ENCODE measurements at places on chromosomes 1 and 21.

DNA sequence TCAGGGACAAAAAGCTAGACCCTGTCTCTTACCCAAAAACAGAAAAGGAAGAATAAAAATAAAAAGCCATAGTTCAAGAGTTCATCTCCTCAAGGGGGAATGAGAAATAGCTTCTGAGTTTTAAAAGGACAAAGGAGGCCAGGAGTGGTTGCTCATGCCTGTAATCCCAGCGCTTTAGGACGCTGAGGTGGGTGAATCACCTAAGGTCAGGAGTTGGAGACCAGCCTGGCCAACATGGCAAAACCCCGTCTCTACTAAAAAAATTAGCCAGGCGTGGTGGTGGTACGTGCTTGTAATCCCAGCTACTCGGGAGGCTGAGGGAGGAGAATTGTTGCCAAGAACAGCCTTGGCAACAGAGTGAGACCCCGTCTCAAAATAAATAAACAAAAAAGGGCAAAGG lies 38.6 kb upstream of the CPLANE2 start:
- no peak for DNase-seq

- DNase-seq, result no peak
Measured at GRCh38 chr1:230875370-230875769, 7.0 kb upstream of the C1orf198 start.

DNA sequence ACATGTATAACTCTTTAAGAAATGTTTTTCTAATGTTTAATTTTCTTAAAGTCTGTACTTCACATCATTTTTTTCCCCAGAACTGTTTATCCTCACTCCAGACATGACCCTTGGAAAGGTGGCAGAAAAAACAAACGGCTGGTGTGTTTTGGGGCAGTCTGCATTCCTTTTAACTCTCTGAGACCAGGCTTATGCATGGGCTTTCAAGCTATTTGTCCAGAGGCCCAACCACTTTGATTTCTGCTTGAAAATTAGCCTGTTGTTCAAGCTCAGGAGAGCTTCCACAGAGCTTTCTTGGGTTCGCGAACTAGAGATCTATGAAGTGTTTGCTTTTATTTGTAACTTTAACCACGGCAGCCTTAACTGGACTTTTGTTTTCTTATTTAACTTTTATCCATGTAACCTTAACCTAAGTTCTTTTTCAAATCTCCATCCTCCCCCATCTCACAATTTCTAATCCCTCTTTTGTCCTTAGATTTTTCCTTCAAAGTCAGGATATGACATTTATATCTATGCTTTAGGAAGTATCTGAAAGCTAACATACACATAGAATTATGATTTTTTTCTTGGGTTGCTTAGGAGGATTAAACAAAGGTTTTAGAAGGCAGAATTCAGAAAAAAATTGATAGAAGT lies 111.8 kb downstream of the FGGY start:
- DNase-seq, result no peak

- DNase-seq, result no peak
Measured at GRCh38 chr1:226149806-226150205, 36.7 kb downstream of the ACBD3 start.

- no peak for DNase-seq
Measured at GRCh38 chr1:224157316-224157715, 25.7 kb upstream of the DEGS1 start.

DNA sequence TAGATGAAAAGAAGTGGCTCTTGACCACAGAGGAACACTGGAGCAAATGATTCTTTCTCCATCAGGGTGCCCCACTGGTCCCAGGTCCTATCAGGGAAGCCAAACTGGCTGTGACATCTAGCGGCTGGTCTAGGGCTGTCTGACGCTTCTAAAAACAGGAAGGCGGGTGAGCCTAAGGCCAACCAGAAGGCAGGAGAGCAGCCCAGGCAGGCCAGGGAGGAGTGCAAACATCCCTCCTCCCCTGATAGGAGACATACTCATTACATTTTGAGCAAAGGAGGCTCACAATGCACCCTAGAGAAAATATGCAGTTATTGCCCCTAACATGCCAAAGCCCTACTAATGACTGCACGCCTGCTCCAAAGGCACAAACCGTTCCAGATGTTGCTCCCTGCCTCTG lies 10.4 kb upstream of the FOXE3 start:
- DNase-seq, result no peak

DNA sequence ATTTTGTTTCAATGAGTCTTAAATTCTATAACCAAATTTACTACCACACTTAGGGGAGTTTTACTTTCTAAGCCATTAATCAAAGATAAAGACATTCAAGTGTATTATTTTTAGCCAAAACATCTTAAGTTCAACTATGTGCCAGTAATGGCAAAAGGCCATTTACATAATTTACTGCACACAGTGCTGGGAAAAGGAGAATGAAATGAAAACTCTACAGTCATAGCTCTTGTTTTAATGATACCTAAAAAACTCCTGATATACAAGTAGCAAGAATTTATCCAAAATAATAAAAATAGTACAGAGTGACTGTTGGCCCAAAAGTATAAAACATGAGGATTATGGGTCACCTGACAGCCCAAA lies 42.4 kb upstream of the C1orf198 start:
- no peak for DNase-seq

DNA sequence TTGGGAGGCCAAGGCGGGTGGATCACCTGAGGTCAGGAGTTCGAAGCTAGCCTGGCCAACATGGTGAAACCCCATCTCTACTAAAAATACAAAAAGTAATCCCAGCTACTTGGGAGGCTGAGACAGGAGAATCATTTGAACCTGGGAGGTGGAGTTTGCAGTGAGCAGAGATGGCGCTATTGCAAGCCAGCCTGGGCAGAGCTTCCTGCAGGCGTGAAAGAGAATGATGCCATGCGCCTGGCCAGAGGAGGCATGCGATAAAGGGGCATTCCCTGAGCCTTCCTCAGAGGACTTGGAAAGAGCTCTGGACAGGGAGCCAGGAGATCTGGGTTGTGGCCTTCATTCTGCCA lies 3.2 kb downstream of the E2F2 start:
- no peak for DNase-seq

GRCh38 chr1:170993151-170993550 lies 57.8 kb downstream of the MROH9 start:
- DNase-seq, result no peak

- DNase-seq, result no peak
Measured at GRCh38 chr1:5994713-5995621, 2.7 kb upstream of the NPHP4 start.

DNA sequence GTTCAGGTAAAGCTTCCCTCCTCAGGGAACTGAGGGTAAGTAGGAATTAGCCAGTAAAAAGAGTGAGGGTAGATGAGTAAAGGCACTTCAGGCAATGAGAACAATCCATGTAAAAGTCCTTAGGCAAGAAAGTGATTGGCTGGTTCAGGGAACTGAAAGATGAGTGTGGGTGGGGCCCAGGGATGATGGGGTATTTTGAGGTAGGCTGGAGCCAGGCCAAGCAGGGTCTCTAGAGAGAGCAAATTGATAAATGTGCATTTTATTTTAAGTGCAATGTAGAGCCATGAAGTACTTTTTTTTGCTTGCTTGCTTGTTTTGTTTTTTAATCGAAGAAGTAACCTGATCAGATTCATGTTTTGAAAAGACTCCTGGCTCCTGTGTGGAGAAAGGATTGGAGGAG lies 26.5 kb downstream of the OSBPL9 start:
- no peak for DNase-seq

GRCh38 chr1:234942879-234943506 lies 185.6 kb downstream of the TOMM20 start:
- no peak for DNase-seq

GRCh38 chr1:46667782-46668760 lies at the start of gene ATPAF1:
ATPAF1 (minus strand) TSS chr1:46668364; CDS start chr1:46668322, 42 bp downstream.
- DNase-seq, result peak; percentile 65

DNA sequence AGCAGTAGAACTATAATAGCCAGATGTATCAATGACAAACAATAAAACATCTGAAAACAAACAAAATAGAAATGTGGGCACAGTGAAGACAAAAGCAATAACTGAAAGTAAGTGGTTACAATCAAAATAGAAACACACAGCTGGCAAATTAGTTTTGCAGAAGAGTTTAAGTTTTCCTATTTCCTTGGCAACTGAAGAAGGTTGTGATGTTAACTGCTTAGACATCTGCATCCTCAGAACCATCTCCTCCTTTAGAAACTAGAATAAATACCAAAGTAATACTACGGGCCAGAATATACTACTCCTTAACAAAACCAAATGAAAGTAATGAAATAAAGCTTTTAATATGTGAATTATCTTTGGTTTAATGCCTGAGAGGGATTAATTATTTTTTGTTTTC lies 605.5 kb downstream of the LTN1 start:
- no peak for DNase-seq

- DNase-seq, result peak; percentile 23
Measured at GRCh38 chr1:197526736-197527371, 248.4 kb downstream of the DENND1B start.

DNA sequence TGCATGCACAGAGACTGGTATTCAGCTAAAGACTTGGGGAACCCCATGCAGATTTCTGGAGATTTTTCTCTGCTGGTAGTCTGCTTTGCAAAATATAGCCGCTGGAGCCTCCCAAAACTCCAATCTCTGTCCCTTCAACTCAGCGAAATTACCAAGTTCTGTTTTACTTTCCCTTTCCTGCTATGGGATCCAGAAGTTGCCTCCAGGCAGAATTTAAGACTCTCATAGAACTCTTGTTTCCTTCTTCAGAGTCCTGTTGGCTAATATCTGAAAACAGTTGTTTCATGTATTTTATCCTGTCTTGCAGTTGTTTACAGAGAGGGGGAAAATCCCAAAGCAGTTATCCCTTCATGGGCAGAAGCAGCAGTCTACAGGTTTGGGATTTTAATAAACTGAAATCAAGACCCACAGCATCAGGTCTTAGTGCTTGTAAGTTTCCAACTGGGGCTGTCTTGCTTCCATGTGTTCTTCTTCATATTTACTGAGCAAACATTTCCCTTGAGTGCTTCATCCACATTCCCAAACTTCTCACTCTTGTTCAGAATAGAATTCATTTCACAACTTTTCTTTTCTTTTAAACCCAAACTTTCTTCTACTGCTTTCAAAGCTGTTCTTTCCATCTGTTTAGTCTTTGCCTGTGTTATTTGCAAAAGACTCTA lies 221.3 kb upstream of the DMRTA2 start:
- no peak for DNase-seq

GRCh38 chr1:185319139-185319475 lies 2.1 kb upstream of the IVNS1ABP start:
- DNase-seq, result no peak

DNA sequence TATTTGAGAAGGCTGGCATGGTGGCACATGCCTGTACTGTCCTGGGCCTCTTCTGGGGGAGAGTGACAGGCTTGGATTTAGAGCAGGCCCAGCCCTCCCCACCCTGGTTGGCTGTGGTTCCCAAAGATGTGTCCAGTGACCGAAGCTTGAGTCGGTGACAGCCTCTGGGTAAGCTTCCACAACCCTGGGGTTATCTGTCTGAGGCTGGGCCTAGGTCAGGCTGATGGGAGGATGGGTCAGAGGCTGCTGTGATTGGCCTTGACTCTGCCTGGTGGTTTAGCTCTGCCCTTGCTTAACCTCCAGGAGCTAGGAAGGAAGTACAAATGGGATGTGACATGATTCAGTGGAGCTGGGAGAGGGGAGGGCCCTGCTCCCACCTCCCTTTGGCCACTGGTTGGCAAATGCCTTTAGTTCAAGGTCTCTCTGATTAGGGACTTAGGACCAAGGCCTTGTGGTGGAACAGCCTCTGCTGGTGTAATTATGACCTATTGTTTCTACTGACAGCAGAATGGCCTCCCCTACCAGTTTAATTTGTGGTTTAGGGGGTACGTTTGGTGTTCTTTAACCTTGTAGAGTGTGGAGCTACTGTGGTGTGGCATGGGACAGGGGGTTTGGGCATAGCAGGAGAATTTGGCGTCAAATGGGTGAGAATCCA lies 16.6 kb downstream of the NUDC start:
- no peak for DNase-seq

DNA sequence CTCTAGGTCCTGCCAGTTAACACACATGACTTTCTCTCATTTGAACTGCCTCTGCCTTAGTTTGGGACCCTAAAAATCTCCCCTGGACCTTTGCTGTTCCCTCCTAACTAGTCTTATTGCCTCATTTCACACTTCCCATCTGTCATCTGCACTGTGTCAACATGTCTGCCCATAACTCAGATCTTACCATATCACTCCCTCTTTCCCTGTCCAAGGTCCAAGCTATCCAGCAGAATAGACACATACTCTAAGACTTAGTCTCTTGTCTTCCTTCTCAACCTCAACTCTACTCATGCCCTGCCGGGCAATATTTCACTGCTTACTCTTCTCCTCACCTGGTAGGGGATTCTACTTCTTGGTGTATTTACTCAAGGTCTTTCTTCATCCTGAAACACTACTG lies 79.5 kb upstream of the DAB1 start:
- DNase-seq, result no peak

DNA sequence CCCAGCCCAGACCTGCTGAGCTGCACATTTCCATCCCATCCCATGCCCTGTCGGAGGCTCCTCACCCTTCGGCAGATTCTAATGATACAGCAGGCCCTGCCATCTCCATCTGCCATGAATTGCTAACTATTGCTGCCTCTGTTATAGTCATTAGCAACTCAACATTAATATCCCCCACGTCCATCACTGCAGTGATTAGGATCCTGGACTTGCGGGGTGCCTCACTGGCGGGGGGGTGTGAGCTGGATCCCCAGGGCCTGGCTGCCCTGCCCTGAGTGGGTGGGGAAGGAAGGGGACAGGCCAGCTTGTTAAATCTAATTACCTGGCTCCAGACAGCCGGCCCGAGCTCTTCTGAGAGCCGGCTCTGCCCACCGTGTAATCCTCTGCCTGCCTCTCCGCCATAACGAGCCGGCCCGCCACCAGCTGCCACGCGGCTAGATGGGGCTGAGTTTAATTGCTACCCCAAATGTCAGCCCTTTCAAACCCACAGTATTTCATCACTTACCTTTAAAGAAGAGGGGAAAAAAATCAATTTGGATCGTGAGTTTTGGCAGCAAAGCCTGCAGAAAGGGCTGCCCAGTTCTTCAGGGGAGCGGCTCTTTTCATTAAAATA lies 227.3 kb upstream of the CSF3R start:
- peak; percentile 85 for DNase-seq

DNA sequence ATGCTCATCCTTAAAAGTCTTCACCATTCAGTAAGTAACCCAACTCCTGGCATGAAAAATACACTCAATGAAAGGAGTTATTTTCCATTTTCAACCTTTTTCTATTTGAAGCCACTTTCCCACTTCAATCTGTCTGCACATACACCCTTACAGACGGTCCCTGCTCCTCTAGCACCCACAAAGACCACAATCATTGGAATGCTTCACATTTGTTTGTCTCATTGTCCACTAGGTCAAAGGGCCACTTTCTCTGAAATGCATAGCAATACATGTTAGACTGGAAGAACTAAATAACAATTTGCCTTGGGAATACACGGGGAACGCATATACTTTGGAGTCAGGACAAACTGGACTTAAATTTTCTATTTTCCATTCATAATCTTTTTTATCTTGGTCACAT lies 487.1 kb upstream of the C1orf87 start:
- no peak for DNase-seq

GRCh38 chr1:233478611-233479010 lies 135.3 kb upstream of the KCNK1 start:
- no peak for DNase-seq

DNA sequence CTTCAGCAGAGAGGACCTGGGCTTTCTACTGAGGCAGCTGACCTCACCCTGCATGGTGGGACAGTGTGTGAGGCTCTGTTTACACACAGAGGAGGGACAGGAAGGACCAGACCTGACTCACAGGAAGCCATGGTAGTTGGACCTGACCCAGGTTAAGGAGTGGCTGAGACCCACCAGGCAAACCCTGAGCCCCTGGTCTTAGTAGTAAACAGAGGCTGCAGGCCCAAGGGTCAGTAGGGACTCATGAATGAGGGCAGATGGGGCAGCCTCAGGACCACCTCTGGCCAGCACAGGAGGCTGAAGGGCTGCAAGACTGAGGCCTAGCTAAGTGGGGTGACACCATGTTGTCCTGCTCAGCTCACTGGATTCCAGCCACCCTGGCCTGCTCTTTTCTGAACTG lies 273.2 kb downstream of the GRIK3 start:
- no peak for DNase-seq

Measured in NCI-H2227 treated with DMSO at 0.1 percent for 48 hours (cell line).